CD4-positive, alpha-beta memory T cell (primary cell): ENCODE measurements at places on chromosomes 16 and 17. TPM values are rescaled to one million over a fixed set of nuclear protein-coding genes. Genes with fewer than 3 reads are reported as not detected.

- DNase-seq: no peak
Measured at GRCh38 chr17:17152385-17152784, 53.7 kb downstream of the PLD6 start.

DNA sequence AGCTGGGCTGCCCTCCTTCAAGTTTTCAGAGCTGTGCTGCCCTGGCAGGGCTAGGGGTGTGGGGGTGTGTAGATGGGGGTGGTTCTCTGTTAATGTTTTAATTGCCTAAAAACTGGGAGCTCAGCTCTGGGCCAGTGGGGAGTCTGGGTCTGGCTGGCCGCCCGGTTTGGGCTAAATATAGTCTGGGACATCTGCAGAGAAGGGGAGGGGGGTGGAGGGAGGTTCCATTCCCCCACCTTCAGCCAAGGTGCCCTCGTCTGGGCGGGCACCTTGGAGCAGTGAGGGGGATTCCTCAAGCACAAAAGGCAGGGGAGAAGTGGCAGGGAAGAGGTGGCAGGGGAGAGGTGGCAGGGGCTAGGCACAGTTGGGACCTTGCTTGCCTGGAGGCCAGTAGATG lies 13.0 kb downstream of the RARA start:
- no peak for DNase-seq

- no peak for DNase-seq
Measured at GRCh38 chr16:14548933-14549788, 80.9 kb downstream of the PARN start.

DNA sequence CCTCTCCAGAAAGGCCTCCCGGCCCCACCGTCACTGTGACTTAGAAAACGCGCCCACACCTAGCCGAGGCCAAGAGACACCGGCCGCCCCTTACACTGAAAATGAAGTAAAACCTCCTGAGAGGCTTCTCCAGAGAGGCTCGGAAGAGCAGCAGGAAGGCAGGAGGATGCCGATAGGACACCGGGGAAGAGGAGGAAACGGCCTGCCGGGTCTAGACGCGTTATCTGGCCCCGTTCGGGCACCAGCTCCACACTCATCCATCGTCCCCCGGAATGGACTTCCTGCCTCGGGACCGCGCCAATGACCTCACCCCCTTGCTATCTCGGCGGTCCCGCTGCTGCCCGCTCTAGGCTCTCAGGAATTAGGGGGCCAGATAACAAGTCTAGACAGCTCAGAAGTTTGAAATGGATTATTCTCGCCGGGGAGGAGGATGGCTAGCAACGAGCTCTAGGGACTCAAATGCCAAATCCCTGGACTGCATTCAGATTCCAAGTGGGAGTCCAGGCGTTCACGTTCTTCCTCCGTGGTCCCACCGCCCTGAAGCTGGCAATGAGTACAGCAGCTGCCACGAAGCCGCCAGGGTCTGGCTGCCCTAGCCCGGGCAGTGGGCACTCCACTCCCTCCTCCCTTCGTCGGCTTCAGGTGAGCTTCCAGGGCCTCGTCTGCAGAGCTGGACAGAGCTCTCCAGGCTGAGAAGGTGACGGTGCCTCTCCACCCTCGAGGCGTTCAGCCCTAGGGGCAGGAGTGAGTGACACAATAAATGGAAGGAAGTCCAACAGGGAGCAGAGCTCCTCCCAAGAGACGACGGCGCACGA lies 350.9 kb downstream of the FOXL1 start:
- no peak for DNase-seq

DNA sequence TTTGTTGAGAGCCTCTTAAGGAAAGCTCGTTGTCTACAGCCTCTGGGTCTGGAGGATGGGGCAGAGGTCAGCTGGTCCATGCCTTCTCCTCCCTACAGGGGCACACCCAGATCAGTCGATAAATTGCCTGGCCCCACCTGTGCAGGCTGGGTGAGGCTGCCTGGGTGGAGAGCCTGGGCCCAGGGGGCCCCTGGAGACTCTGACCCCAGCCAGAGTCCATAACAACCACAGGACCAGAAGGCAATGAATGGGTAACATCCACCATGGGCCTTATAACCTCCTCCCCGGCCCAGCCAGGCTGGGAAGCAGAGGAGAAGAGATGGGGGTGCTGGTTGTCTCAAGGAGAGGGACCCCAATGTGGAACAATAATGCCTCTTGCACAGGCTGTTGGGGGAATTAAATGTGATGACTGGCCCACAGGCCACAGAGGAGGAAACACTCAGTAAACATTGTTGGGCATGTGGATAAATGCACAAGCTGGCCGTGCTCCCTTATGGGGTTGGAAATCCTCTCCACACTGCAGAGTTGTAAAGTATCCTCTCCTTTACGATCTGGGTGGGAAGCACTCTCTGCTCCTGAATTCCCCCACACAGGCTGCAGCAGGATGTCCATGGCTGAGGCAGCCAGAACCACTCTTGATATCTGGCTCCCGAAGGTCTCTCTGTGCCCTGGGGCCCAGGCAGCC lies 56.7 kb upstream of the TOB1 start:
- DNase-seq: no peak

CEMP1 gene
- polyA plus RNA-seq: 1.9 TPM

DNA sequence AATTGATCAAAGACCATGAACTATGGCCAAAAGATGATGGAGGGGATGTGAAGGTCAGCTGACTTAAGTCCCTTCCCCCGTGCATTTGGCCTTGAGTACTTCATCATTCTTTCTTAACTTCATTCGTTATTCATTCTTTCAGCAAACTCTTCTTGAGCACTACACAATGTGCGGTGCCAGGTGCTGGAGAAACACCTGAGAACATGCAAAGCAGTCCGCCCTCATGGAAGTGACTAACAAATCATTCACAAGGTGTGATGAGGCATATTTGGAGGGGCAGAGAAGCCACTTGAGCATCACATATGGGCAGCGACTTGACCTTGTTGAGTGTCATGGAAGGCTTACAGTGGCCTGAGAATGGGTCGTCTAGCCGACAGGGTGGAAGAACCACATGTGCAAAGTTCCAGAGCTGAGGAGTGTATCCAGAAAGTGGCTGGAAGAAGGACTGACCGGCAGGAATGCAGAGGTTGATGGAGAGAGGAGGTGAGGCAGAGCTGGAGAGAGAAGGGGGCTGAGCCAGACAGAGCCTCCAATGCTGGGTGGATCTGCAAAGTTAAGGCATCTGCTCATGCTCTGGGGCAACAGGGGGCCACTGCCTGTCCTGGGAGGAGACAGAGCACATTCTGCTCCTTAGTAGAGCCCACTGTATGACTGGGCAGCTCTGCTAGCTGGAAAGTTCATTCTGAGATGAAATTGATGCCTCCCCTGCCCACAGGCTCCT lies 25.1 kb upstream of the EIF1 start:
- DNase-seq: no peak

GRCh38 chr16:68590201-68590994 lies 51.3 kb downstream of the ZFP90 start:
- peak; percentile 33 for DNase-seq

GRCh38 chr16:86690970-86691369 lies 112.6 kb downstream of the FOXL1 start:
- no peak for DNase-seq

DNA sequence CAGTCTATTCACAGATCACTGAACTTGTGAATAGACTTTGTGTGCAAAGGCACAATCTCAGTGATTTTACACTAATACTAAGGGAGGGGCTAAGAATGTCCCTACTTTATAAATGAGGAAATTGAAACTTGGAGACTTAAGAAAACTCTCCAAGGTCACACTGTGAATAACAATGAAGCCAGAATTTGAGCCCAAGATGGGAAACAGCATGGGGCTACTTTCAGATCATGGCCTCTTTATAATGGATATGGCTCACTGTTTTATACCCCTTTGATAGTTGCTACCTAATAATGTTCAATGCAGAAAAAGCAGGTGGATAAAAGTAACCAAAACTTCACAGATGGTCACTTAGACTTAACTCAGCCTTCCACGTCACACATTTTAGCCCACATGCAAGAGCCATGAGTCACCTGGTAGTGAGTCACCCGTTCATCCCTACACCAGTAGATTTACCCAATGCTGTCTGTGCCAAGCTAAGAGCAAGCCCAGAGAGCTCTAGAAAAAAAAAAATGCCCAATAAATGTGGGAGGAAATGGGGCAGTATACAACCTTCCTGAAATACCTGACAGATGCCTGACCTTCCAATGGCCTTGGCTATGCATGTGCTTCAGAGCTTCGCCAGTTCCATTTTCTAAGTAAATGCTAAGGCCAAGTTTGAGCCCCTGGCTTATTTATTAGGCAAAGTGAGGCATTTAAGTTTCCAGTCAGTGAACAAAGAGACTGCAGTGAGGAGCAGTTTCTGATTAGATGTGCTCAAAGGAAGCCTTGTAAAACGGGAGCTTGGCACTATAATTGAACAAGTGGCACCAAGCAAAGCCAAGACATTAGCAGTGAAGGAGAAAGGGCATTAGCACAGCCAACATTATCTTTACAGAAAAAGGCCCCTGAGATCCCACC lies 219.7 kb downstream of the TMEM114 start:
- DNase-seq: no peak

GRCh38 chr16:57022445-57022844 lies 33.1 kb downstream of the NLRC5 start:
- no peak for DNase-seq

AHSP gene
- not detected for polyA plus RNA-seq

STX1B gene
- not detected for polyA plus RNA-seq

GRCh38 chr17:49121696-49122292 lies 10.8 kb upstream of the B4GALNT2 start:
- DNase-seq: no peak

DNA sequence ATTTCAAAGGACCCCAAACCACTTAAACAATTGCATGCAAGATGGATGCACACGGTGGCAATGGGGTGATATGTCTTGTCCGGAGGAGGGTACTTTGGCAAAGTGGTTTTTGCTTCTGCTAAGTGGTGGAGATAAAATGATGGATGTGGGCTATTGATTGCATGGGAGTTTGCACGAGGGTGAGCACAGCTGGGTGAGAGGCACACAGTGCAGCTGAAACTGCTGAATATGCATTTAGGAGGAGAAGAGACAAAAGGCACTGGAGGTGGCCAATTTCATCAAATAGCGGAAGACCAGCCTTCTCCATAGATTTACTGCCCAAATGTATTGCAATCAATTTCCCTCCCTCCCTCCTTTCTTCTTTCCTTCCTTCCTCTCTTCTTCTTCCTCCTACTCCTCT lies 414.4 kb upstream of the EEF2KMT start:
- no peak for DNase-seq

KRTAP4-6 gene
- polyA plus RNA-seq: 0.24 TPM

GRCh38 chr17:27818401-27819105 lies 18.2 kb upstream of the NOS2 start:
- DNase-seq: no peak

DNA sequence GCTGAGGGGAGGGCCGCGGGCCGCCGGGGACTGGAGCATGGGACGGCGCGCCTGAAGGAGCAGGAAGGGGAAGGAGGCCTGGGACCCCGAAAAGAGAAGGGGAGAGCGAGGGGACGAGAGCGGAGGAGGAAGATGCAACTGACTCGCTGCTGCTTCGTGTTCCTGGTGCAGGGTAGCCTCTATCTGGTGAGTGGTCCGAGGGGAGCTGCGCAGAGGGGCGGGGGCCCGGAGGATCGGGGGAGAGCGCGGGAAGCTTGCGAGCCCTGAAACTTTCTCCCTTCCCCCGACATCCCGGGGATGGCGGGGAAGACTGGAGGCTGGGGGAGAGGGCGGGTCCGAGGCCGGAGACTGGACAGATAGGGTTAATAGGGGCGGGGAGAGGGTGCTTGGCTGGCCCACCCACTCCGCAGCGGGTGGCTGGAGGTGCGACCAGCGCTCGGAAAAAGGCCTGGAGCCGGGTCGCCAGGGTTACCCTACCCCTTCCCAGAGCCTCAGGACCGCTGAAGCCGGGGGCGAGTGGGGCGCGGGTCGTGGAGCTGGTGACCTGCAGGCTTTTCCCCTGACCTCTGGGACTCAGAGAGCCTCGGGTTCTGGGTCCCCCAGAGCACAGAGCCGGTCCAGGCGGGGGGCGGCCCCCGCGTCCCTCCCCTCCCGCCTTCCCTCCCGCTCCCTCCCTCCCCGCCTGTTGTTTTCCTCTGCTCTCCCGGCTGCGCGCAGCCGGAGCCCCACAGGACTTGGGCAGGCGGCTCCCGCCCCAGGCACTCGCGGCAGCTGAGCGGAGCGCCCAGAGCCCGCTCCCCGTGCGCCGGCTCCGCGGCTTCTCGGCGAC lies 631 bp downstream of the NXPH3 start:
- DNase-seq: no peak

PRSS33 gene
- not detected for polyA plus RNA-seq

DNA sequence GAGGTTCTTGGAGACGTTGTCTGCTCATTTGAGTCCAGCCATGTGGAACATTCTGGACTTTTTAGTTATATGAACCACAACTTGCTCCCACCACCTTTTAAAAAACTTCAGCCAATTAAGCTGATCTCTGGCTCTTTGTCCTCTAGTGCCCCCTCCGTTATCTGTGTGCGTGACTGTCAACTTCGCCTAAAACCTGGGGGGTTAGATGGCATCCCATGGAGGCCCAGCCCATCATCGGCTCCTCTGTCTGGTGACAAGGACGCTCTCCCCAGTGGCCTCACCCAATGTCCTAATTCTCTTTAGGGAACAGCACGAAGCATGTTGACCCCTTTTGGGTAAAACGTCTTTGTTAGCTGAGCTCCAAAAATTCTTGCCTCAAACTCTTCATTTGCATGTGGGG lies 341.0 kb upstream of the TNRC6C start:
- DNase-seq: no peak

ALOX12 gene
- 0.19 TPM for polyA plus RNA-seq

DPEP3 gene
- polyA plus RNA-seq: not detected

- no peak for DNase-seq
Measured at GRCh38 chr16:72924537-72924926, 123.4 kb downstream of the ZFHX3 start.

GRCh38 chr16:11386791-11387546 lies 41.7 kb downstream of the RMI2 start:
- no peak for DNase-seq

DNA sequence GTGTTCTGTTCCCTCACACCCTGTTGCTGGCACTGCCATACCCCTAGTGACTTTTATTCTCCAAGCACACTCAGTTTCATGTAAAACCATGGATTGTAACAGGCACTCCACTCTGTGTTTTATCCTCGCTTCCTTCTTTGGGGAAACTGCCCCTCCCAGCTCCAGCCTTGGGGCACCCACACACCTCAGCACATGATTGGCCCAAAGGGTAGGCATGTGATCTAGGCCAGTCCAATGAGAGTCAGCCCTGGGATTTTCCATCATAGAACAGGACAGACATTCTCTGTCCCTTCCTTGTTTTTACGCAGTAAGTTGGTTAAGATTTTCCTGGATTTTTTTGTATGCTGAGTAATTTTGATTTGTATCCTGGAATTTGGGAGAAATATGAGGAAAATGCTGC lies 115.4 kb downstream of the C16orf95 start:
- DNase-seq: no peak

DNA sequence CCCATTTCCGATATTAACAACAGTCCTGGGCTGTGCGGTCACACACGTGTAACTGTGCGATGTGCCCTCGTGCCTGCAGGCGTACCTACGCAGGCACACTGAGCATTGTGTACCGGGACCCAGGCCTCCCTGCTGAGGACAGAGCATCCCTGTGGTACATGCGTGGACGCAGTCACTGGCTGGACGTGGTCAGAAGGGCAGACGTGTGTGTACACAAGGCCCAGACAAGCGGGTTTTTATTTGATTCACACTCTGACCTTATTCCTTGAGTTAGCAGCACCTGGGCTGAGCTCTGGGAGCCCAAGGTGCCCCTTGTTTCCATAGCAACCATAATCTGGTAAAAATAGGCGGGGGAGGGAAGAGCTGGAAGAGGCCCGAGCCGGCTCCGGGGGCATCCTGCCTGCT lies 19.5 kb downstream of the RAP1GAP2 start:
- no peak for DNase-seq

CBFA2T3 gene
- polyA plus RNA-seq: 0.14 TPM

- no peak for DNase-seq
Measured at GRCh38 chr17:29102741-29103181, 59.8 kb downstream of the PIPOX start.

- no peak for DNase-seq
Measured at GRCh38 chr17:78252701-78253635, 21.5 kb downstream of the TMEM235 start.

GPR142 gene
- polyA plus RNA-seq: not detected
